ENCODE measurements at places on chromosomes 1 and 21. TPM values are rescaled to one million over a fixed set of nuclear protein-coding genes. Genes with fewer than 3 reads are reported as not detected.

GRCh38 chr1:3038571-3039181 is 17.4 kb downstream of the ACTRT2 start:
- no peak for DNase-seq

DNA sequence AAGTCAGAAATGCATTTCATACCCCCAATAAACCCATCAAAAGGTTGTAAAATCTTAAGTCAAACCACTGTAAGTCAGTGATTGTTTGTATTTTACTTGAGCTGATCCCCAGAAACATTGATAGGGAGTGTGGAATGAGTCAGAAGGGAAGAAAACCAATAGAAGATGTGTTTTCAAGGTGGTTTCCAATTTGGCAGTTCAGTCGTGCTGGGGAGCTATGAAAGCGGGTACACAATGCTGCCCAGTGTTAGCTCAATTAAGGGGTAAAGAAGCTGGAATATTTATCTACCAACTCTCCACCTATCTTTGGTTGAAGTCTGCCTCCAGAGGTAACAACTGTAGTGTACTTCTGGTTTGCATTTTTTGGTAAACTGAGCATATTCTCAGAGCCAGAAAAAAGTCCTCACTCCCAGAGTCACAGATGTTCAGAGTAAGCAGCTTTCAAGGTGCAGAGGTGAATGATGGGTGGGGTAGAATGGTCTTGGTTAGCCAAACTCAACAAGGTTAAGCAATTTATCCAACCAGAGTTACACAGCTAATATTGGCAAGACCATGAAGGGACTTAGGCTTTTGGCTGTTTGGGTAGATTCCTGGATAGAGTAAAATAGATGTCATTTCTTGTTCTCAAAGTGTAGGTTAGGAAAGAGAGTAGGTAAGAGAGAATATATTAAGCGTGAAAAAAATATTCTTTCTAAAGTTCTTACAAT is 202.9 kb upstream of the ADGRL2 start:
- no peak for DNase-seq

GRCh38 chr1:197553281-197553680 is 222.0 kb downstream of the DENND1B start:
- no peak for DNase-seq

DNA sequence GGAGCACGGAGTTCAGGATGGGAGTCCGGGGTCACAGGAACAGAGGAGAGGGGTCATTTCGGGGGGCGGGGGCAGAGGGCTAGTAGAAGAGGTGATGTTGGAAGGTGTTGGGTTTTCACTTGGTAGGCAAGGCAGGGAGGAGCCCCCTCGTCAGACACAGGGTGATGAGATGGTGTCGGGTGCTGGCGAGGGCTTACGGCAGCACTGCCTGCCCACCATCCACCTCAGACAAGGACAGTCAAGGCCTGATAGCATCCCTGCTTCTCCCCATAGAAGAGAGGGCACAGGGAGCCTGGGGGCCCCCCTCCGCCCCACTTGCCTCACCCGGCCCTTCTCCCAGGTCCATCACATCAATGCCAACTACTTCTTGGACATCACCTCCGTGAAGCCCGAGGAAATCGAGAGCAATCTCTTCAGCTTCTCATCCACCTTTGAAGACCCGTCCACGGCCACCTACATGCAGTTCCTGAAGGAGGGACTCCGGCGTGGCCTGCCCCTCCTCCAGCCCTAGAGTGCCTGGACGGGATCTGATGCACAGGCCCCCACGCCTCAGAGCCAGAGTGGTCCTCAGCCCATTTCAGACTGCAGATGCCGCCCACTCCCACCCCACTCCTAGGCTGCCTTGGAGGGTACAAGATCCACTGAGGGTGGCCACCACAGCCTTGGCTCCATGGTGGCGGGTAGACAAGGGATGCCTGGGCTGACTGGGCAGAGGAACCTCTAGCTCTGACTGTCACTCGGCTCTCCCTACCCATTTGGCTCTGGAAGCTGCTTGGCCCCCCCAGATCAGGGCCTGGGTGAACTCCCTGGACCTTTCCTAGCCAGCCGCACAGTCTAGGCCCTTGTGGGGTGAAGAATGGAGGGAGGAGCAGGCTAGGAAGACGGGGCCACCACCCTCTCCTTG is 4.3 kb upstream of the MTFR1L start:
- DNase-seq, result no peak

DNA sequence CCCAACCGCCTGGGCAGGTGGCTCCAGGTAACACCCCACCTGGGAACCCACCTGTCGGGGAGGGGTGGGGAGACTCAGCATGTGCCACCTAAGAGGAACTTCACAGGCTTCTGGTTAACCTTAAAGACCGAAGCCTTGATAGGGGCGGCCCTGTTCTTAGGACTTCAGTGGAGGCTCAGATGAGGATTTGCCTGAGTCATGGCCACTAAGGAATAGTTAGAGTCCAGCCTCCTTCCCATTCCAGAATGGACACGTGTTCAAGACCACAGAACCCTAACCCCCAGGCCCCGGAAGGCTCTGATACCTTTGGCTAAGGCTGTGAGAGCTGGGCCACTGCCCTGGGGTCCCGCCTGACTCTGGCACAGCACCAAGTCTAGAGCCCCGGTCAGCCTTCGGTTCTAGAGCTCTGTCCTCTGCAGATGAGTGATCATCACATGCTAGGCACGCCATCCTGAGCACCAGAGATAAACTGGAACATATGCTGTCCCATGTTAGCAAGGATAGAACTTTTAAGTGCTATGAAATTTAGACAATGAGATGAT is 20.3 kb downstream of the PADI6 start:
- DNase-seq, result no peak

Gene LCE3E
- total RNA-seq, result not detected

DNA sequence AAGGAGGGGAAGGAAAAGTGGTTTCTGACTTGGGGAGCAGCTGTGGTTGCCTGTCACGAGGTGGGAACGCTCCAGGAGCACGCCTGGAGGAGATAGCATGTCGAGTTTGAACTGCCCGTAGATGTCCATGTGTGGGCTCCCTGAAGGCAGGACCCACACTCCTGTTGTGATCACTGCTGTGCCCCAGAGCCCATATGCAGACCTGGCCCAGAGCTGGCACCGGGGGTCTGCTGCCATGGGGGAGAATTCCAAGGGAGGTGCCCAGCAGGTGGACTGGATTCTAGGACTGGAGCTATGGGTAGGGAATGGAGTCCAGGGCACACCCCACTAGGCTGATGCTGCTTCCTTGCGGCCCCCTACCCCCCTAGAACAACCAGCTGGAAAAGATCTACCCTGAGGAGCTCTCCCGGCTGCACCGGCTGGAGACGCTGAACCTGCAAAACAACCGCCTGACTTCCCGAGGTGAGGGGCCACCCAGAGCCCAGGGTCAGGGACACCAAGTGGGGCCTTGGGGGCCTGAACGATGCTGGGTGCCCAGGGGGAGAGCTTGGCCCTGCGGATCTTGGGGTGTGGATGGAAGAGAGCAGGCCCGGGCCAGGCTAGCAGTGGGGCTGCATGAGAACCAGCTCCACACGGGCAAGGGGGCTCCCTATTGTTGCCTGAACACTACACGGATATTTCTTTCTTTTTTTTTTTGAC is 9.3 kb downstream of the PODN start:
- no peak for DNase-seq

Gene GON4L
- total RNA-seq, result 34.7 TPM

- DNase-seq, result no peak
Measured at GRCh38 chr1:167342846-167343245, 122.2 kb downstream of the POU2F1 start.

DNA sequence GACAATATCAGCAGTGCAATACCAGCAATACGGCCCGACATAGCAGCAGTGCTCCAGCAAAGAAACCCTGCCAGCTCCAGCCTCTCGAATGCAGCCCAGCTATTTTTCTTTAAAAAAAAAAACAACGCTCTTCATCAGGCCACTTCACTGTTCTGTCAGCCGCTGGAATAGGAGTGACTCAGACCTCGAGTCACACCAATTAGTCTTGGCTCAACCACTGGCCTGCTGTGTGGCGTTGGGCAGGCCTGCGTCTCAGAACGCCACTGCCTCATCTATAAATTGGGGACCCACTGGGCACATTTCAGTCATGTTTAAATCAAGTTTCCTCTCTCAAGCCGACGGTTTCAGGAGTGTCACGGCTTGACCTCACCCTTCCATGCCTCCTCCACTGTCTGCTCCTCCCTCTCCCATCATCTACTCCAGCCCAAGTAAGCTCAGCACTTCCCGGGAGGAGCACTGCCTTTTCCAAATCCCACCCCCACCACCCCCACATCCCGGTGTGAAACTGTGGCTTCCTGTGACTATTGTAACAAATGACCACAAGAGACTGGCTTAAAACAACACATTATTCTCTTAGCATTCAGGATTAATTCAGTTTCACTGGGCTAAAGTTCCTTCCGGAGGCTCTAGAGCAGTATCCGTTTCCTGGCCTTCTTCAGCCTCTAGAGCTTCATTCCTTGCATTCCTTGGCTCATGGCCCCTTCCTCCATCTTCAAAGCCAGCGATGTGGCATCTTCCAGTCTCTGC is 71.9 kb upstream of the EFHD2 start:
- peak; percentile 18 for DNase-seq

DNA sequence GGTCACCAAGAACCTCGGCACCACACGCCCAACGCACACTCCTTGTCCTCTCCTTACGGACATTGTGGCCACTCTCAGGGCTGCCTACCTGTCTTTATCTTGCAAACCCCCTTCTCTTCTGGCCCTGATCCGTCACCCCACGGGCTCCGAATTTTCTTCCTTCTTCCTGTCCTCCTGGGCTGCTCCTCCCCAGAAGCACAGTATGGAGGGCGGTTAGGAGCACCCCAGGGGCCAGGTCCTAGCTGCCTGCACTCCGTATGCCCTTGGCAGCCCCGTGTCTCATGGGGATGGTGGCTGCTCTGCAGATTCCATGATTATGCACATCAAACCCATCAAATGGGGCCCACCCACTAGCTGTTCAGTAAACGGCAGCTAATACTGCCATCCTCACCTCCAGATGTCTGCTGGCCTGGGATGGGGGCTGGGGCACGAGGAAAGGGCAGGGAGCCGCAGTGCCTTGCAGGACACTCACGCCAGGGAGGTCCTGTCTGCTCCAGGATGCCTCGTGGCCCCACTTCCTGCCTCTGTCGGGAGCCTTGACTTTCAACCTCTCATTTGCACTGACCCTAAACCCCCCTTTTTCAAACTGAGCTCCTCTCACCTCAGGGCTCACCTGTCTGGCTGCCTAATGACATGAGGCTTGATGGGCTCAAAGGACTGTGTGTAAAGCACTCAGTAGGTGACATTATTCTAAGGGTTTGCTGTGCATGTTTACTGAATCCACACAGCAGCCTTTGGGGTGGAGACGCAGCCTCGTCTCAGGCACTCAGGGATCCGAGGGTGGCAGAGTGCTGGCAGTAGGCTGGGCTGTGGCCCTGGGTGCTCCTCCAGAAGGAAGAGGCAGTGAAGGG is 4.4 kb downstream of the TTC34 start:
- no peak for DNase-seq

Gene FMN2
- total RNA-seq, result 0.62 TPM

DNA sequence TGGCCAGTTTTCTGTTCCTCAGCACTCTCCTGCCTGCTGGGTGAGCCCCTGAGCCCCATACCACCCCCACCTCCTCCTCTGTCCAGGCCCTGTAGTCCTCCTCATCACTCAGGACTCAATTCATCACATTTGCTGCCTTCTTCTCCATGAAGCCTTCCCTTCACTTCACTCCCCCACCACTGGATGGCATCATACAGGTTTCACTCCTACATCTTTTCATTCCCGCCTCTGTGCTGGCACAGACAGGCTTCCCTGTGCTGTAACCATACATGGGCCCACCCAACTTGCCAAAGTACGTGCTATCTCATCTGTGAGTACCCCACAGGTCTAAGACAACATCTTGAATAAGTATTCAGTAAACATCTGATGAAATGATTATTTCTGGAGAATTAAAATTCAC is 56.9 kb downstream of the SLC45A1 start:
- DNase-seq, result peak; percentile 54

- DNase-seq, result no peak
Measured at GRCh38 chr1:100107696-100108095, 25.0 kb downstream of the SASS6 start.

DNA sequence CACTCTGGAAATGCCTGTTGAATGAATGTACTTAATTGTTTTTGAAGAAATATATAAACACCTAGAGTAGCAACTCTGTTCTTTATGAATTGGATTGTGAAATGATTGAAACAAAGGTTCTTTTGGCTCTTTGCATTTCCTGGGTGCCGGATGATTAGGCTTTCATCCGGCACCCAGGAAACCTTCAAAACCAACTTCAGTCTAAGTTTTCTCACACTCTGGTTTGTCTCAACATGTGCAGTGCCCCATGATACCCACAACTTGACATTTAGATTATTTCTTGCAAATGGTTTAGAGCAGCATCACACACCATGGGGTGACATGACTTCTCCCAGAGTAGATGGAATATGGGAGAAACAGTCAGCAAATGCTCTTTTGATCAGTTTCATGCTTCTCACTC is 354.9 kb downstream of the BARHL2 start:
- no peak for DNase-seq

DNA sequence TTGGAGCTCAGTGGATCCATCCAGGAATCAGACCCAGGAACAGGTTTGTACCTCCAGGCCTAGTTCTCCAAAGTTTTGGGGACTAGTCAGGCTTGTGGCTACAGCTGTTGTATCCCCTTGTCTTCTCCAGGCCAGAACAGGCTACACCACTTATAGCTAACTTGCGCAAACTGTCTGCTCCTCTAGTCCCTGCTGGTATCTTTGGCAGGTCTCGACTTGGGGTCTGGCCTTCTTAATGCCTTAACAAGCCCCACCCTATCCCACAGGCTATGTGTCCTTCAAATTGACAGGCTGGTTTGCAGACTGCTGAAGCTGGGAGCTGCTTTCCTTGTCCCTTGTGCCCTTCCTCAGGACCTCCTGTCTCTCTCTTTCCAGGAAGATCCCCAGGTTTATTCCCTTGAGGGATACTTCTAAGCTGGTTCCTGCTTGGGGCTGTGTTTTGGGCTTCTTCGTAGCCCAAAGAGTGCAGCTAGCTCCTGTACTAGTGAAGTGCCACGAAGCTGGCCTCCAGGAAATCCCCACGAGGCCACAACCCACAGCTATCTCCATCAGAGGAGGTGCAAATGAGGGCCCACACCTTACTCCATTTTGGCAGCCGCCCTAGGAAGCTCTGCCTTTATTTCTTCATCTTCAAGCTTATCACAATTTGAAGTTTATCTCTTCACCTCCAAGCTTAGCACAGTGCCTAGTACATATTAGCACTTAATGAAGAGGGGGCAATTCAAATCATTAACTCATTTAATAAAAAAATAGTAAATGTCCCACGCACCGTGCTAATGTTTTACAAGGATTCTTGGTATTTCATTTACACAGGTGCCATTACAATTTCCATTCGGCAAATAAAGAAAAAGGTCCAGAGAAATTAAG is 683 bp upstream of the DMAP1 start:
- DNase-seq, result no peak

DNA sequence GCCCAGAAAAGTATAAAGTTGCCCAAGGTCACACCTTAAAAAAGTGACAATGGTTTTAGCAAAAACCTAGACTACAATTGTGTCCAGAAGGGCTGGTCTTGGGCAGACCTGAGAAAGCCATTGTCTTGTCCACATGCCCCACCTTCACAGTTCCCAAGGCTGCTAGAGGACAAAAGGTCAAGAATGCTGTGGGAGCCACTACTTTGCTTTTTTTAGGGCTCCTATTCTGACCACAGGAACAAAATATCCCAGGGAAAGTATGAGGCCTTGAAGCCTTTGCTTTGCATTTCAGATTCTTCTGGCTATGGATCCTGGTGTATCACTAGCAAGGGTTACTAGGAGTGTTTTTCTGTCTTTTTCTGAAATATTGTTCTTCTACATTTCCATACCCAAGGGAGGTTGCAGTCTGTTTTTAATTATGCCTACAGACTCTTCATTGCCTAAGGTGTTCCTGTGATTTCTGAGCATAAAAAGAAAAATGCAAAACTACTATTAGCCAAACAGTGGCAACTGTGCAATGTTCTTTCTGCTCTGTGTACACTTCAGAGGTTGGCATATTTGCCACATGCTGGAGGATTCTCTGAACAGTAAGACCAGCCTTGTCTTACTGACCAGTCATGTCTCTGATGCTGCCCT is 10.7 kb downstream of the C1orf162 start:
- DNase-seq, result no peak

All from colonic mucosa (tissue), 4 donors.